Activated naive CD4-positive, alpha-beta T cell treated with anti-CD3 and anti-CD28 coated beads for 36 hours (primary cell): ENCODE measurements at places on chromosomes 3 and 15. TPM values are rescaled to one million over a fixed set of nuclear protein-coding genes. Genes with fewer than 3 reads are reported as not detected.

CHL1 gene
- total RNA-seq: not detected

CLRN1 gene
- total RNA-seq: not detected

PODXL2 gene
- total RNA-seq: 0.98 TPM

OXSR1 gene
- total RNA-seq: 33.8 TPM

MUC20 gene
- total RNA-seq: 0.43 TPM
